Iris pigment epithelial cell (primary cell): ENCODE measurements at places on chromosomes 12 and 14.

DNA sequence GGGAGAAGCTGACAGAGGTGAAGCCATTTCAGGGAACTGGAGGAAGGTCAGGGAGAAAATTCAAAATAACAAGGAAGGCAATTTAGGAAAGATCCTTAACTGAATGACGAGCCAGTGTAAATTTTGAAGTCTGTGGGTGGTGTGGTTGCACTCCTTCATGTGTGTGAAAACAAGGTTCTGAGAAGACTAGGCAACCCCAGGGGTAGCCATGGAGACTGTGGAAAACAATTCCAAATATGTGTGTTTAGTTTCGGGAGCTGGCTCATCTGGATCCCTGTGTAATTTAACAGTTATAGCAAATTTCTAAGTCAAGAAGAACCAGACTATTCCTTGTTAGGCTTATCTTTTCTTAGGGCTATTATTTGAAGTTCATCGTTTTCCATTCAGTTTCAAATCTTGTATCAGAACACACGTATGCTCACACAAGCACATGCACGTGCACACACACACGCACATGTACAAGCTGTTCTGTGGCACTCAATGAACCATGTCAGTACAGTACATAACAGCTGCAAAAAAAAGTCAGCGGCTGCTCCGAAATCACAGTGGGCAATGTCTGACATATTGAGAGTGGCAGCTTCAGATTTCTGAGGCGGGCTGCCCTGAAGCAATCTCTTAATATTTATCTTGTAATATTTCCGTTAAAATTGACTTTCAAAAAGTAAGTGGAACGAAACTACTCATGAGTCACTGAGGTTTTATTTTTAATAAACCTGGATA is 411.2 kb downstream of the AEBP2 start:
- DNase-seq = peak; percentile 47

DNA sequence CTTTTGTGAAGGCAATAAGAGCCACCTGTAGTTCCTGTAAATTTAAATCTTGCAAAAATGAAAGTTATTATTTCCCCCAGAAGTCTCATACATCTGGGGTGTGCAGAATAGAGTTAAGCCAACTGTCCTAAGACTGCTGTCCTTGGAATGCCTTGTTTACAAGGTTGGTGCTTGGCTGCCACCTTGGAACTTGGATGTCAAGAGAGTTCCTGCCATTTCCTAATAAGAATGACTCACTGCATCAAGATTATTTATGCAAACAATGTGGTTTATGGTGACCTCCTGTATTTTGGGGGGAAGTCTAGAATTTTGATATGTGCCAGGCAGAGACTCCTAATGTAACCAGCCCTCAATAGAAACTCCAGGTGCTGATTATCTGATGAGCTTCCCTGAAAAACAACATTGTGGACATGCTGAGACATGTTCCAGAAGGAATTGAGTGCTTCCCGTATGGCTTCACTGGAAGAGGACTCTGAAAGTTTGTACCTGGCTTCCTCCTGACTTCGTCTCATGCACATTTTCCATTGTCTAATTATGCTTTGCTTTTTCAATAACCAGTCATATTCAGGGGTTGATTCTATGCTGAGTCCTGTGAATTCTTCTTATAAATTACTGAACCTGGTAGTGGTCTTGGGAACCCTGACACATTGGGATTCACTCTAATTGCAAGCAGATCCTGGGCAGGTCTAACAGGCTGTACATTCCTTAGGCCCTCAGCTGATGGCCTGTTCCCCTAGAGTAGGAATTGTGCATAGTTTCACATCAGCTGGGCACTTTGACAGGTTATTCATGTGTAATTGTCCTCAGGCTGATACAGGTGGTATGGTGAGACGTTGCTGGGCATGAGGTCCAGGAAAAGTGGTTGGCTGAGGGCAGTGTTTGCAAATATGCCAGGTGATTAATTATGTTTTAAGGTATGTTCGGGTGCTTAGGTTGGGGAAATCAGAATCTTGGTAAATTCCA is 1370.7 kb upstream of the TMEM132C start:
- DNase-seq = no peak

- DNase-seq = no peak
Observed at GRCh38 chr12:47833591-47834012, 13.9 kb upstream of the HDAC7 start.

DNA sequence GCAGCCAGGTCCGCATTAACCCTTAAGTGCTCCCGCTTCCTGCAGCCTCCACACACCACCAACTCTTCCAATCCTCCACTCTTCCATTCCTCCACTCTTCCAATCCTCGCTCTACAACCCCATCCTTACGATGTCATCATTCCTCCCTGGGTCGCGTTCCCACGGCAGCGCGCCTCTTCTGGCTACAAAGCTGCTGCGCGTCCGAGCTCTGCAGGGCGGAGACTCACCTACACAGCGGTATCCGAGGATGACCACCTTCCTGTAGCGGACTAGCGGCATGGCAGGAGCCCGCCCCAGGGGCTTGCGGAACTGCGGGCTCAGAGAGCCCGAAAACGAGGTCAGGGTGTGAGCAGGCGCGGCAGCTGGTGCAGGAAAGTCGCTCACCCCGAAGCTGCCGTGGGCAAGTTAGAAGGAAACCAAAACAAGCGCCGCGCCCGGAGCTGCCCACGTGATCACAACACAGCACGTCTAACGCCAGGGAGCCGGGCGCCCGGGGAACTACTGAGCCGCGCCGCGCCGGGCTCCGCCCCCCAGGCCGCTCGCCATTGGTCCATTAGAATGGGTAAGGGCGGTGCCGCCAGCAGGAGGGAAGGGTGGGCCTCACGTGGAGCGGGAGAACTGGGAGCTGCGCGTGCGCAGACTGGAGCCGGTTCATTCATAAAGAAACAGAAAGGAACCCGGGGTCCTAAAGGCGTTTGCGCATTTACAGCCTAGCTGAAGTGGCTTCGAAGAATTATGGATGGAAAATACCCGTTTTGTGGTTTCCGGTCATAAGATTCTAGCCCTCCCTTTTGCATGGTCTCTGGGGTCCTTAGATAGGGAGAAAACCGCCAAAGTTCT is at the start of gene RHEBL1:
TSS of gene RHEBL1 (minus strand) at position 473 of the 840 bp plus-strand sequence. CDS start at position 279, 194 bp downstream.
- DNase-seq = peak; percentile 97

GRCh38 chr14:71554959-71555612 is 377.1 kb upstream of the RGS6 start:
- no peak for DNase-seq

DNA sequence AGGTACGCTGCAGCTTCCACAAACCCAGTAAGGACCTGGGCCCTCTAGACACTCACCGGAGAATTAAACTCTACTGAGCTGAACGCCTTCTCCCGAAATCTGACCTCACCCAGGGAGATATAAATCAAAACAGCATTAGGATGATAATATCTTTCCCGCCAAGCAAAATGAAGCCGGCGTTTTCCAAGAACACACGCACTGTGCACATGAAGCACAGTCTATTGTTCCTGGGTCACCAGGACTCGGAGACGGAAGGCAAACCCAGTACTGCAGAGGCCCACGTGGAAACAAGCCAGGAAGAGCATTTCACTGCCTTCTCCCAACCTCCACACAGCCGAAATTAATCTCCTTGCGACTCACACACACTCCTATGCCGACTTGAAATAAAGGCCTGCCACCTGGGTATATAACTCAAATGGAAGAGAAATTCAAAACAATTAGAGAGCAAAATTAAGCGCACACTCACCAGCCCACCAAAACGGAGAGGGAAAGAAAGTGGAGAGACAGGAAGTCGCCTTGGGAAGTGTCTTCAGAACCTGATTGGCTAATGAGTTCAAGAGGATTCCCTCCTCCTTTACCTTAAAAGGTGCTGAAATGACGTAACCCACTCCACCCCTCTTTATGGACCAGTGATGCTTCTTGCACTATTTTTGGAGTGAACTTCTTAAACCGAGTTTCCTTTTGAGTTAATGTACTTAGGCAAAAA is at the start of gene CCNB1IP1:
TSS of gene CCNB1IP1 (minus strand) at position 492 of the 706 bp plus-strand sequence. CDS start 16,756 bp downstream, outside the sequence.
- peak; percentile 91 for DNase-seq

- DNase-seq = peak; percentile 47
Observed at GRCh38 chr14:104149617-104150135, 11.3 kb downstream of the KIF26A start.

DNA sequence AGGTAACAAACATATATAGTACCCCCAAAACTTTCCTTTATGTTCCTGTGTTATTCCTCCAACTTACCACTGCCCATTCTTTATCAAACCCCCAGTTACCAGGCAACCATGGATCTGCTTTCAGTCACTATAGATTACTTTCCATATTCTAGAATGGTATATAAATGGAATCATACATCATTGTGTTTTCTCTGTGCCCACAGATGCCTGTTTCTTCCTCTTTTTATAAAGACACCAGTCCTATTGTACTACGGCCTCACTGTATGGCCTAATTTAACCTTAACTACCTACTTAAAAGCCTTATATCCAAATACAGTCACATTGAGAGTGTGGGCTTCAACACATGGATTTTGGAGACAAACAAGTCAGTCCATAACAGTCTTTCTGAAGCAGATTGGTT is 2.6 kb downstream of the TAS2R14 start:
- DNase-seq = no peak

DNA sequence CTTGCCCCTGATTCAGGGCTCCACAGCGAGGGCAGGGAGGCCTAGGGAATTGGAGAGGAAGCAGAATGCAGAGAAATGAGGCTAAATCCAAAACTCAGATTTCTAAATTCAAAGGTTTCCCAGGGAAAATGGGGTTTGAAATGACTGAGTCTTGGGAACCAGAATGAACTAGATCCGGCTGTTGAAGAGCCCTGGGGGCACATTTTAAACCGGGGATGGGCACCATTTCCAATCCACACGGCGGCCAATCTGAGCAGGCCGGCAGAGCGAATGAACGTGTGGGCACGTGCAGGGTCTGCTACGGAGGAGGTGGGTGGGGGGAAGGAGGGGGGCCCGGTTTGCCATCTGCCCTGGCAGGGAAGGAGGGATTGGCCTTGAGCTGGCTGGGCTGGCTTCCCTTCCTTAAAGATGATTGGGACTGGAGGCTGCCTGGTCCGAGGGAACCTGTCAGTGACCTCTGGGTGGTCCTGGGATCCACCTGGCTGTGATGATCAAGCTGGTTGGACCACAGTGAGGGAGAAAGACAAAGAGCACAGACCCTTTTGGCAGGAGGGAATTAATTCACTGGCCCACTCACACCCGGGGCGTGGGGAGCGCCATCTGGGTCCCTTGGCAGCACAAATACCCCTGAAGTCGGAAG is 161.0 kb downstream of the RBM19 start:
- DNase-seq = no peak

- peak; percentile 77 for DNase-seq
Observed at GRCh38 chr12:50985322-50985721, 33.0 kb downstream of the HIGD1C start.

- DNase-seq = peak; percentile 54
Observed at GRCh38 chr12:53096089-53096741, 1.3 kb upstream of the IGFBP6 start.

GRCh38 chr14:53943751-53944083 is 12.9 kb downstream of the BMP4 start:
- no peak for DNase-seq

DNA sequence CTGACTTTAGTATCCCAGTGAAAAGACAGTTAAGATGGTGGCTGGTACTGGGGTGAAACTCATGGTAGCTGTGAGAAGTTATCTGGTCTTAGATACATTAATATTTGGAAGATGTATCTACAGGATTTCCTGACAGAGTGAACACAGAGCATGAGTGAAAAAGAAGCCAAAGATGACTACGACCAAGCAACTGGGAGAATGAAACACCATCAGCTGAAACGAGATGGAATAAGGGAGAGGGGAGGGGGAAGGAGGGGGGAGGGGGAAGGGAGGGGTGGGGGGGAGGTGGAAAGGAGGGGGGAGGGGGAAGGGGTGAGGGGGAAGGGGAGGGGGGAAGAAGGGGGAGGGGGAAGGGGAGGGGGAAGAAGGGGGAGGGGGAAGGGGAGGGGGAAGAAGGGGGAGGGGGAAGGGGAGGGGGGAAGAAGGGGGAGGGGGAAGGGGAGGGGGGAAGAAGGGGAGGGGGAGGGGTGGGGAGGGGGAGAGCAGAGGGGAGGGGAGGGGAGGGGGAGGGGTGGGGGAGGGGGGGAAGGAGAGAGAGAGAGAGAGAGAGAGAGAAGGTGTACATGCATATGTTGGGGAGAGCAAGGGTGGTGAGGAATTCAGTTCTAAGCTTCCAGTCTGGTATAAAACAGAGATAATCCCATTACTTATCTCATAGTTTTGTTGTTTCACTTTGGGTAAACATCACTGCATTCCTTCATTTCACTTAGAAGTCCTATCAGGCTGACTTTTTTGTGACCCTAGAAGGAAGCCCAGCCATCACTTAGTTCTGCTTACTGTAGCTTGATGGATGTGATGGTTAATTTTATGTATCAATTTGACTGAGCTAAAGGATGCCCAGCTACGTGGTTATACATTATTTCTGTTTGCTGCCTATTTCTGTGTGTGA is 73.9 kb downstream of the SPPL3 start:
- peak; percentile 55 for DNase-seq

DNA sequence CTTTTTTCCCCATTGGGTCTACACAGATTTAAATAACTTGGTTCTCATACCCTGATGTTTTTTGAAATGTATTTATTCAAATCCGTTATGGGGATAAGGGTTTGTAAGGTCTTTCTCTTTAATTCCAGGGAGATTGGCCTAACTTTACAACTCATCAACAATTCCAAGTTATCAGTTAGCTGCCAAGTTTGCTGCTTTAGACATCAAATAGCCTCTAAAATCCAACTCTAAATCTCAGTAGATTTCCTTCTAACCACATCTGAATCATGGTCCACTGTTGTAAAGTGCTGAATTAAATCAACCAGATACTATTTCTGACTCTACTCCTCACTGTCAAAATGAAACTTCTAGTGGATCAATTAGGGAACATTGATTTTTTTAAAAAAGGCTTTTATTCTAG is 364.1 kb upstream of the E2F7 start:
- no peak for DNase-seq

DNA sequence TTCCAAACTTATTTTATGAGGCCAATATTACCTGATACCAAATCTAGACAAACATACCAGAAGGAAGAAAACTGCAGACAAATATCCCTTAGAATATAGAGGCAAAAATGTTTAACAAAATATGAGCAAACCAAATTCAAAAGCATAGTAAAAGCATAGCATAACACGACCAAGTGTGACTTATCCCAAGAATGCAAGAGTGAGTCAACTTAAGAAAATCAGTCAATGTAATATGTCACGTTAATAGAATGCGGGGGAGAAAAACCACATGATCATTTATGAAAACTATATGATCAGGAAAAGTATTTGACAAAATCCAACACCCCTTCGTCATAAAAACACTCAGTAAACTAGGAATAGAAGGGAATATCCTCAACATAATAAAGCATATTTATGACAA is 217.3 kb downstream of the ADGRD1 start:
- DNase-seq = peak; percentile 10
